ENCODE measurements at places on chromosomes 12 and 14.

- DNase-seq: no peak
Observed at GRCh38 chr12:5031958-5032357, 11.7 kb upstream of the KCNA5 start.

DNA sequence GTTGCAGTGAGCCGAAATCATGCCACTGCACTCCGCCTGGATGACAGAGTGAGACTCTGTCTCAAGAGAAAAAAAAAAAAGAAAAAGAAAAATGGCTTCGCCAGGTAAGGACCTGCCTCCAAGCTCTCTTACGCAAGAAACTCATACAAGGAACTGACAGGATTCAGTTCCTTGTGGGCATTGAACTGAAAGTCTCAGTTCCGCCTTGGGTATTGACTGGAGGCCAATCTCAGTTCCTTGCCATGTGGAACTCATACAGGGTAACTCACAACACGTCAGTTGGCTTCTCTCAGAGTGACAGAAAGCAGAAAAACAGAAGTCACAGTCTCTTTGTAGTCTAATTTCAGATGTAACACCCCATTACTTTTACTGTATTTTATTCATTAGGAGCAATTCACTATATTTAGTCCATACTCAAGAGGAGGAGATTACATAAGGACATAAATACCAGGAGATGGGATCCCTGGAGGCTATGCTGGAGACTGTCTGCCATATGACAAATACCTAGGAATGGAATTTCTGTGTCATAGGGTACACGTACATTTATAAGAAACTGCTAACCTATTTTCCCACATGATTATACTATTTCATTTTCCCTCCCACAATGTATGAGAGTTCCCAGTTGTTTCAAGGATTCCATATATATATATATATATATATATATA lies 11.4 kb upstream of the NOPCHAP1 start:
- DNase-seq: peak; percentile 28

DNA sequence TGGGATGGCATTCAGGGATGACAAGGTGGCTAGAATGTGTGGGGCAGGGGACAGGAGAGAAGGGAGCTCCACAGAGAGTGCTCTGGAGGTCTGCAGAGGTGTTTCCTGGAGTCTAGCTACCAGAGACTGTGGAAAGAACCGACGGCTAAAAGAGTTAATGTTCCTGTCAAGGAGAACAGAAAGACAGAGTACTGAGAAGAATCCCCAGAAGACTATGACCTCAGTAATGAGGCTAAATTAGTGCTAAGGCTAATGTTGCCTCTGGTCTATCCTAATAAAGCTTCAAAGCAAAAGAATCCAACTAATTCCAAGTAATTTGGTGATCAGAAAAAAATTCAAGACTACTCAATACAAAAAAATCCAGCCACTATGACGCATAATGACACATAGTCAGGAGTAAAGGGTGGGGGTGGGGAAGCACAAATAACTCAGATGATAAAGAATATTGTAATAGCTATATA lies 44.7 kb downstream of the FERMT2 start:
- no peak for DNase-seq

GRCh38 chr12:57093415-57094207 lies 4.7 kb downstream of the NAB2 start:
- no peak for DNase-seq

DNA sequence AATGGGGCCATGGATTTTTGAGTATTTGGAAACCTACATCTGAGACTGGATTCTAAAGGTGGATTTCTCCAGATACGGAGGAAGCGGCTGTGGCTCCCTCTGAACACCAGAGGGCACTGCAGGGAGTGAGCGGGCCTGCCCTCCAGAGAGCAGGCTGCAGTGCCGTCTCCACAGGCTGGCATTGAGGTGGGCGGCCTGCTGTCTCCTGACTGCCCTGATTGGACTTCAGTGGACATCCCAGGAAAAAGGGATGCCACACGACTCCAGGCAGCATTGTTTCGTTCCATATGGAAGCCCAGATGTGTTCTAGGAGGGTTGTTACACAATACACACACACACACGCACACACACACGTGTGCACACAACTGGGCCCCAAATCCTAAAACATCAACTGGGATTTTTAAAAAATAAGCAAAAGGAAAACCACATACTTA lies 20.9 kb upstream of the ANO2 start:
- peak; percentile 42 for DNase-seq

DNA sequence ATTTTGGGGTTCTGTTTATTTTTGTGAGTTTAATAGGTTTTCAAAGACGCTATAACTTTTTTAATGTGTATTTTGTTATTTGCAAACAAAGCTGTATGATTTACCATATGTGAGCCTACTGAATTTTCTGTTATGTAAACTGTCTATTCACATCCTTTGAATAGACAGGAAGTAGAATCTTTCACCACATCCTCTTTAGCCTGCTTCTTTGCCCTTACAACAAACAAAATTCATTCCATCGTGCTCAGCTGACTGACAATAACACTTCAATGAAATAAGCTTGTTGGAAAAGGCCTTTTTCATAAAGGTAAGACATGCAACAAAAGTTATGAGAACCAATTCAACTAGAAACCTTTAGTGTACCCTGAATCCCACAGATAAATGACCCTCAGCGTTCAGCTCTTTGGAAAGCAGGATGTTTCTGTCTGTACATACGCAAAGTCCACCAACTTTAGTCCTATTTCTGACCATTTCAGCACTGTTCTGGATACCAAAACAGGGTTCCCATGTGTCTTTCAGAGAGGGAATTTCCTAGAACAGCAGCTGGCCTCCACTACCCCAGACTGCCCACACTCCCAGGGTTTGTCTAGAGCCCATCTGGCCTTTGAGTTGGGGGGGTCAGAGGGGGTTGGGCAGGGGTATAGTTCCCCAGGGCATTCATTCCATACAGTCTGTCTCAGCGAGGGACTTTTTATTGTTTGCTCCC lies 71.3 kb downstream of the DUSP6 start:
- no peak for DNase-seq

DNA sequence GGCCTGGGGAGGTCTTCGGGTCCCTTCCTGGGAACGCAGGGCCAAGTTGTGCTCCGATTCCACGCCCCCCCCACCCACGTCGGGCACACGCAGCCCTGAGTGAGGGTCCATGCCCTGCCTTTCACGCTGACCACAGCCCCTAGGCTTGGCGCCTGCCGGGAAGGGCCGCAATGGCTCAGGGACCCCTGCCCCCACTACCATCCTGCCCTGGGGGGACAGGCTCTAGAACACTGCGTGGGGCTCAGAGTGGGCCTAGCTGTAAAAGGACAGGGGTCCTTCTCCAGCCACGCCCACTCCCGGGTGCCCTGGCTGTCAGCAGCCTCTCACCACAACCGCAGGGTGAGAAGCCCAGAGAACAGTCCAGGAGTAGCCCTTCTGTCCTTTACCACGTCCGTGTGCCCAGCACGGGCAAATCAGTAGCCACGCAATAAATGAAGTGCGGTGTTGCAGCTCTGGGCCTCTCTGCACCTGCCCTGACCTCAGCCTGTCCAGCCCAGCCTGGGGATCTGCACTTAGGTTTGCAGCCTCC lies 9.4 kb upstream of the GPR68 start:
- DNase-seq: no peak

- no peak for DNase-seq
Observed at GRCh38 chr14:68814238-68814538, 21.3 kb upstream of the ZFP36L1 start.

- DNase-seq: no peak
Observed at GRCh38 chr14:60222820-60223219, 26.2 kb upstream of the PPM1A start.

GRCh38 chr12:108853426-108853825 lies 4.0 kb downstream of the SSH1 start:
- DNase-seq: no peak

DNA sequence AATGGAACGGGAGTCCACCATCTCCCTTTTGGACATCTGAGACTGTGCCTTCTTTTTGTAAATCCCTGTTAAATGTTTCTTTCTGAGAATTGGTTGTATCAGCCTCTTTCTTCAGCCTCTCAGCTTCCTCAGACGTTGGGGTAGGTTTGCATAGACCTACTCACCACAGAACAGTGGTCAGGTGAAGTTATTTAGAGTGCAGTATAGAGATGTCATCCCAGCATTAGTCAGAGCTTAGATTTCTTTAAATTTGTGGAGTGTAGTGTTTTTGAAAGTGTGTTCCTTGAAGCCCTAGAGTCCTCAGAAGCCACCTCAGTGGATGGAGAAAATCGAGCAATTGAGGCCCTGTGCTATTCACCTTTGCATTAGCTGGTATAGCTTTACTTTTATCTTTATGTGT lies 8.9 kb upstream of the EEA1 start:
- no peak for DNase-seq

DNA sequence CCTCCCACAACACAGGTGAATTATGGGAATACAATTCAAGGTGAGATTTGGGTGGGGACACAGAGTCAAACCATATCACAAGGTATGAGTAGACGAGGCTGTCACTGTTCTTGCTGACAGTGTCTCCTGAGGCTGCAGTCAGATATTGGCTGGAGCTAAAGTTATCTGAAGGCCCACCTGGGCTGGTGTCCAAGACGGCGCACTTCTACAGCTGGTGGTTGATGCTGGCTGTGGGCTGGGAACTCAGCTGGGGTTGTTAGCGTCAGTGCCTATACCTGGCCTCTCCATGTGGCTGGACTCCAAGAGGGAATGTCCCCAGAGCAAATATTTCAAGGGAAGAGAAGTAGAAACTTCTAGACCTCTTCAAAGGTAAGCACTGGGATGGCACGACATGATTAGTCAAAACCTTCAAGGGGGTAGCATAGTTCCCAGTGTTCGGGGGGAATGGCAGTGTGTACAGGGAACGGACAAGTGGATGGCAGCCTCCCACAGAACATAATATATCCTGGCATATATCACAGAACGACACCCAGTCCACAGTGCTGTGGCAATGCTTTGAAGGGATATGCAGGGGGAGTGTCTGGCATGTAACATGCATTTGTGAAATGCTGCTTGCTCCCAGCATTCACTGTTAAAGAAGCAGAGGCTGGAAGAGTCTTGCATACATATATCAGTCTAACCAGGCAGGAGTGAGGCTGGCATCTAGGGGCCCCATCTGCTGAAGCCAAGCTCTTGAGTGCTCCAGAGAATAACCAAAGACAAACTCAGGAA lies 126.7 kb upstream of the RFLNA start:
- no peak for DNase-seq

- no peak for DNase-seq
Observed at GRCh38 chr12:124553862-124554428, 13.5 kb downstream of the NCOR2 start.

DNA sequence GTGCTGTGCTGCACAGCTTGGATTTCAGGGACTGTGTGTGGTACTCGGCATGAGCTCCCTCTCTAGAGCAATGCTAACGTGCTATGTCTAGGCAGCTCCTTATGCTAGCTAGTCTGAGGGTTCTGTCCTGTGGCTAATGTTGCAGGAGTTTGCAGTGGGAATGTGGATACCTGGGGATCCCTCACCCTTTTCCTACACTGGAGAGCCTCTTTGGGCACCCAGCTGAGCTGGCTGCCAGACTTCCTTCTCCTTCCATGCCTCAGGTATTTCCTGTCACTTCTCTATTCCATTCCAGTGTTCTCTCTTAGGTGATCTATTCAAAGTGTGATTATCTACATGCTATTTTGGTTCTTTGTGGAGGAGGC lies 64.9 kb downstream of the FBXO33 start:
- no peak for DNase-seq

GRCh38 chr14:100294963-100295330 lies 11.3 kb downstream of the SLC25A29 start:
- DNase-seq: no peak

DNA sequence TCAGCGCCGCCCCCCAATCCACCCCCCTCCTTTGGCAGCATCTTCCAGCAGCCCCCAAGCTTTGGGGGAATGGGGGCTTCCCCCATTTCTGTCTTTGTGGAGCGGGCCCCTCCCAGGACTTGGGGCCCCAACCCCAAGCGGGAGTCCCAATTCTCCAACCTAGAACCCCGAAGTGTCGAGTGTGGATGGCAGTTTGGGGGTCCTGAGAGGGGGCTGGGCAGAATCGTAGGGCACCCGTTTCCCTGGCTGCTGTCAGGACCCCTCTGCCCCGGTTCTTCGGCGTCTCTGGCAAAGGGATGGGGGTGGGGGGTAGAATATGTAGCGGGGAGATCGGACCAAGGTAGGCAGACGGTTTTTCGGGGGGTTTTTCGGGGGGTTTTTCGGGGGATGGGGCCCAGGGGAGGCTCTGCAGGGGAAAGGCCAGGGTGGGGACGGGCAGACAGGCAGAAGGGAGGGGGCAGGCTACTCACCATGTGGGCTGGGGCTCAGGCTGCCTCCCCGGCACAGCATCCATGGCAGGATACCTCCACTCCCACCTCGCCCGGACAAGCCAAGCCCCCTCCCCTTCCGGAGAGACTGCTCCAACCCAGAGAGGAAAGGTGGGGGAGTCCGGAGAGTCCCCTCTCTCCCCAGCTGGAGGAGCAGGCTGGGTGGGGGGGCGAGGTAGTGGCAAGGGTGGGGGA lies 739 bp downstream of the JPH4 start:
- no peak for DNase-seq

DNA sequence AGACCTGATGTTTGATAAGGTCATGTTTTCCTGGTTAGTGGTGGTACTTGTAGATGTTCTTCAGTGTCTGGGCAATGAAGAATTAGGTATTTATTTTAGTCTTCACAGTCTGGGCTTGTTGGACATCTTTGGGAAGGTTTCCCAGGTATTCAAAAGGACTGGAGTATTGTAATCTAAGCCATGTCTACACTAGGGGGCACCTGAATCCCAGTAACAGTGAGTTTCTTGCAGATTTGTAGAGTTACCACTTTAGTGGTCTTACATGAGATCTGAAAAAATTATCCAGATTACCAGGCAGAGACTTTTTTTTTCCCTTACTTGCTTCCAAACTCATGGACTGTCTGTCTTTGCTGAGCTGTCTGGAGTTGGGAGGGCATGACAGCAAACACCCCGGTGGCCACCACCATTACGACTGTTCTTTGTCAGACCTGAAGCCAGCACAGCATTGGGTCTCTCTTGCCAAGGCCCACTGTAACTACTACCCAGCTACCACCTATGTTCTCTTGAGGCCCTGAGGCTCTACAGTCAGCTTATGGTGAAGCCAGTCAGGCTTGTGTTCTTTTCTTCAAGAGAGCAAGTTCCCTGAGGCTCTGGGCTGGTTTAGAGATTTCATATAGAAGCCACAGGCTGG lies 820.7 kb upstream of the FBXO33 start:
- no peak for DNase-seq

GRCh38 chr12:19588951-19589350 lies 149.7 kb downstream of the AEBP2 start:
- DNase-seq: no peak

GRCh38 chr12:62127516-62127915 lies 132.7 kb upstream of the USP15 start:
- DNase-seq: no peak

- DNase-seq: no peak
Observed at GRCh38 chr12:58502841-58503240, 417.5 kb downstream of the LRIG3 start.

- no peak for DNase-seq
Observed at GRCh38 chr14:66495218-66496098, 9.3 kb downstream of the CCDC196 start.

- DNase-seq: no peak
Observed at GRCh38 chr12:68959143-68959858, 26.3 kb upstream of the CPM start.

DNA sequence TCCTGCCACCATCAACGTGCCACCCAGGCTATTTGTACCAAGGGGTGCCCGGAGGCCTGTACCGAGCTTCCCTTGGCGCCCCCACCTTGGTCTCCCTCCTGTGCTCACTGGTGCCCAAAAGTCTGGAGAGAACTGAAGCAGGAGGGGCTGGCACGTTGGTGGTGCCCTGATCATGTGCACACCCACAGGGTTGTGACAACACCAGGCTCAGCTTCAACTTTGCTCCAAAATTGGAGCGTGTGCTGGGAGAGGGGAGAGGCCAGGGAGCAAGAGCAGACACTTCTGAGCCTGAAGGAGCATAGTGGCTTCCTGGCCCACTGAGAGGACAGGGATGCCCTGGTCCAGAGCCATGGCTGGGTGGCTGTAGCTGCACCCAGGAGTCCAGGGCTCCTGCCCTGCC lies 13.0 kb upstream of the LPCAT3 start:
- no peak for DNase-seq

Measured in GM18507 (cell line).